ENCODE measurements at places on chromosomes 7 and 10. TPM values are rescaled to one million over a fixed set of nuclear protein-coding genes. Genes with fewer than 3 reads are reported as not detected.
A peak's percentile ranks its signal among the peaks of the same experiment; 100 is the strongest.

The DRGX gene
- total RNA-seq: 0.10 TPM

The PON3 gene
- not detected for total RNA-seq

The ADCK2 gene
- total RNA-seq: 15.7 TPM

The ARHGAP19 gene
- total RNA-seq: 3.2 TPM

The SPAM1 gene
- total RNA-seq: not detected

The TEX36 gene
- total RNA-seq: not detected

The ITGA8 gene
- 0.03 TPM for total RNA-seq

The SLC18A3 gene
- not detected for total RNA-seq

The NUTM2A gene
- total RNA-seq: 0.10 TPM

The BHLHA15 gene
- total RNA-seq: 0.74 TPM

The AGR2 gene
- total RNA-seq: not detected

The SFMBT2 gene
- not detected for total RNA-seq

The SYNPO2L gene
- total RNA-seq: not detected

The KCP gene
- total RNA-seq: not detected

The ANKRD61 gene
- not detected for total RNA-seq

The ACTL6B gene
- total RNA-seq: not detected

The TEX47 gene
- not detected for total RNA-seq

The AKR1D1 gene
- total RNA-seq: not detected

The GNAI1 gene
- 8.8 TPM for total RNA-seq

The GRM8 gene
- total RNA-seq: not detected

The KCNH2 gene
- total RNA-seq: not detected

- no peak for DNase-seq
These were observed 406 bp downstream of the SYNPO2L start for GRCh38 chr10:73655257-73655989.

GRCh38 chr10:132332433-132332754 is 401 bp downstream of the LRRC27 start:
- no peak for DNase-seq

DNA sequence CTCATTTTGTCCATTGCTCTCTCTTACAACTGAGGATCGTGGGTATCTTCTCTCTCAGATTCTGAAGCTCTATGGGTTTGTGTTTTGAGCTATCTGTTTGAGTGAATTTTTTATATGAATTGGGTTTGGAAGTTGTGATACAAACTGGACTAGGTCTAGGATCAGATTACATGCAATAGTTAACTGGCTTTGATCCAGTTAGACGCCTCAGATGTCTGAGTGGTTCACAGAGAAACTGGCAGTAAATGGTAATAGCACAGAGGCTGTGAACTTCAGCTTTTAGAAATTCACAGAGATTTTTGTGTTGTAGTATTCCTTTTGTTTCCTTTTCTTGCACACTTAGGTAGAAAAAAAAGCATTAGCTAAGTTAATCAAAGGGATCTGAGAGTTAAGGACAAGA is 12.7 kb upstream of the DNMBP start:
- DNase-seq: no peak

DNA sequence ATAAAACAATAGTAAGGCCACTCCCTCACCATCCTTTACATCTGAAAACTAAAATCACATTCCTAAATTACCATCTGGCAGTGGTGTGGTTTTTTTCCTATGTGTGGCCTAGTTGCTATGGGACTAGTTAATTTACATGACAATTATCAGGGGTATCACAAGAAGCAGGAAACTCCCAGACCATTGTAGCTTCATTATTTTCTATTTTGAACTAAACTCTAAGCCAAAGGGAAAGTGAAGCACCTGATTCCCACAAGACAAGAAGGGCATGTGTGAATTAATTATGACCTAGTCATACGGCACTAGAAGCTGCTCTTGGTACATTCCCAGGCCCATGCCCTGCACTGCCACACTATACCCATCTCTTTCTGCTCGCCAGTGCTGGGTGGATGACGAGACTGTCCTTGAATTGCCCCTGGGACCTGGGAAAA is 103.4 kb downstream of the ATXN7L1 start:
- DNase-seq: no peak

GRCh38 chr10:95314192-95314918 is 23.6 kb upstream of the PDLIM1 start:
- no peak for DNase-seq

- DNase-seq: peak; percentile 47
These were observed 39.7 kb upstream of the ENO4 start for GRCh38 chr10:116809483-116810119.

GRCh38 chr10:22433875-22434274 is 88.6 kb downstream of the SPAG6 start:
- DNase-seq: no peak

DNA sequence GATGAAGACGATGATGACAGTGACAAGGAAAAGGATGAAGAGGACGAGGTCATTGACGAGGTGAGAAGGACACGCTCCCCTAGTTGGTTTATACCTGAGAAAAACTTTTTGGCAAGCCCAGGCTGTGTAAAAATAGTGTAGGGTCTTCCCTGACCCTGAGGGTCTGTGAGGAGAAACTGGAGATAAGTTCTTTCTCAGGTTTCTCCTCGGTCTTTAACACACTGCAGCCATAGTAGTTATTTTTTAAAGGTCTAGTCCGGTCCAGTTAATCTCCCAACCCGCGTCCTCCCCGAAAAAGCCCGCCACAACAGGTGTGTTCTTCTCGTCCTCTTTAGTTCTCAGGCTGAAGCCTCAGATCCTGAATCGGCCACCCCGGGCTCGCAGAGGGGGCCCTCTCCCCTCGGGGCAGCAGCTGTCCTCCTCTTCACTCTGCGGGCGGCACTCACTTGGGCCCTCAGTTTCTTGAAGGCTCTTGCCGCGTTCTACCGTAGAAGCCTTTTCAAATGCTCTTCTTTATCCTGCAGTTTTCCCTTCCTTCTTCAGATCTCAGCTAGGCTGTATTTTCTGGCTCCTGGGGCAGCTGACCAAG is 411 bp downstream of the BCCIP start:
- DNase-seq: peak; percentile 6

- no peak for DNase-seq
These were observed 13.8 kb downstream of the VWA2 start for GRCh38 chr10:114252883-114253282.

- DNase-seq: peak; percentile 2
These were observed 300.8 kb downstream of the SDHAF3 start for GRCh38 chr7:97418312-97418711.

- no peak for DNase-seq
These were observed 12.3 kb upstream of the VIM start for GRCh38 chr10:17215782-17216122.

DNA sequence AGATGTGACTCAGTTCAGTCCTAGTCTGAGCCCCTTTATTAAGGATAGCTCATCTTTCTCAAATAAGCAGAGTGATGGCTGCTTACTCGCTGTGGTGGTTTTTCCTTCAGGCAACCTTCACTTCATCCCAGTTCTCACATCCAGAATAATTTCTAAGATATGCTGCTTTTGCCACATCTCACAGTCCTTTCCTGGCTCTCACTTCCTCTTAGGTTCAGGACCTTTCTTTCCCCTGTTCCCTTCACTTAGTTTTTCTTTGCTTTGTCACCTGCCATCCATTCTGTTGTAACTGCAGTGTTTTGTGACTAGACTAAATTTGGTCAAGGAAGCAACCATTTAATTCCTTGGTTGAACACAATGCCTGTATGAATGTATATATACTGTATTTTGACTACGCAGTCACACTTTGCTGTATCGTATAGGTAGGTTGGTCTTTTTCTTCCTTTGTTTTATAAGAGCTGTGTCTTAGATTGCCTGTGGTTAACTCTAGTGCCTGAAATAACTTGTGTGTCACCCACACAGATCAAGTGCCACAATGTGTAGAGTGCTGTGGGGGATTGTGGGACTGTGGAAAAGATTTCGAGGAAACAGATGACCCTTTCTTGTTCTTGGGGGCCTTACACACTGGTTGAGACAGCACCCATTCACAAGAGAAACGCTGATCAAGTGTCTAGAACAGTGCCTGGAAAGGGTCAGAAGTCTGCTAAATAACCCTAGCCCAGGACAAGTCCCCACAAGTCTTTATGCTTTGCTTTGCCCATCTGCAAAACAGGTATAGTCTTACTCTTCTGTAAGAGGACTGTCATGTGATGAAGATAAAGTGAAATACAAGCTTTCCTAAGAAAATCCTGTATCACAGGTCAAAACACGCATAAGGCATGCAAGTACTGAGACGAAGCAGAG is 2.6 kb downstream of the ZNF655 start:
- no peak for DNase-seq

- DNase-seq: no peak
These were observed 417.0 kb downstream of the CALN1 start for GRCh38 chr7:71995111-71995510.

GRCh38 chr7:133703547-133703946 is 423.6 kb upstream of the LRGUK start:
- DNase-seq: no peak

- peak; percentile 6 for DNase-seq
These were observed 1101.1 kb downstream of the SORCS3 start for GRCh38 chr10:105742184-105742583.

DNA sequence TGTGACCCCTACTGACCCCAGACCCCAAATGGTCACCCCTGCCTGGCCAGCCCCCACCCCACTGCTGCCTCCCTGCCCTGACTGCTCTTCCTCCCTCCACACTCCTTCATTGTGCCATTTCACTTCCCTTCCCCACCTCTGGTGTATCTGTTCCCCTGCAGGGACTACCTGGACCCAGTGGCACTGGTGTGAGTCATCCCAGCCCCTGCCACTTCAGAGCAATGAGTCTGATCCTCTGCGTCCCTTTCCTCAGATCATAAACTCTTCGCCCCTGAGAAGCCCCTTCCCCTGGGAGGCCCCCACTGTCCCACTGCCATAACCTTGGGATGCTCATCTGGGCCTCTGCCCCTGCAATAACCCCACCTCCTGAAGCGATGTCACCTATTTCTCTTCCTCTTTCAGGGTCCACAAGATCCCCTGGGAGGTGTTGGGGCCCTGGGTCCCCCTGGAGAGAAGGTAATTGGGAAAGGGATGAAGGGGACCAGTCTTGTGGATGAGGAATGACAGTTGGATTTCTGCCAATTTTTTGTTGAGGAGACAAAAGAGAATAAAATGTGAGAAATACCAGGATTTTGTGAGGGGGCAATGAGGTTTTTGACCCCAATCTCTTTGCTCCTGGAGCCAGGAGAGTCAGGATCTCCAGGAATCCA is 19.1 kb upstream of the VOPP1 start:
- no peak for DNase-seq

GRCh38 chr10:30581779-30582380 is 47.7 kb downstream of the LYZL2 start:
- DNase-seq: peak; percentile 18

GRCh38 chr7:55073976-55074528 is 55.2 kb downstream of the EGFR start:
- peak; percentile 93 for DNase-seq

DNA sequence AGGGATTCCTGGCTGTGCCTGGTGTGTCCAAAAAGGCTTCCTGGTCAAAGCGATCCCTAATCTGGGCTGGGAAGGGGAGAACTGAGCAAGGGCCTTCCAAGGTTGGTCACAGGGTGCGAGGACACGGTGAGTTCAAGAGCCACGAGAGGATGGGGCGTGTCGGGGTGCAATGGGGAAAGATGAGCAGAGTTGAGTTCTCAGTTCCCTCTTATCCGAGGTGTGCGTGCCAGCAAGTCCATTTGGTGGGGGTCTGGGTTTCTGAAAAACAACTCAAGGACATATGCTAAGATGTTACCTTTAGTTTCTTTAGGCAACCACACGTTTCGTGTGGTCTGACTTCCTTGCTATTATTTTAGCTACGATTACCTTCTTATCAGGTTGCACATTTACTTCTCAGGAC is 1.3 kb downstream of the ZNF775 start:
- DNase-seq: no peak

DNA sequence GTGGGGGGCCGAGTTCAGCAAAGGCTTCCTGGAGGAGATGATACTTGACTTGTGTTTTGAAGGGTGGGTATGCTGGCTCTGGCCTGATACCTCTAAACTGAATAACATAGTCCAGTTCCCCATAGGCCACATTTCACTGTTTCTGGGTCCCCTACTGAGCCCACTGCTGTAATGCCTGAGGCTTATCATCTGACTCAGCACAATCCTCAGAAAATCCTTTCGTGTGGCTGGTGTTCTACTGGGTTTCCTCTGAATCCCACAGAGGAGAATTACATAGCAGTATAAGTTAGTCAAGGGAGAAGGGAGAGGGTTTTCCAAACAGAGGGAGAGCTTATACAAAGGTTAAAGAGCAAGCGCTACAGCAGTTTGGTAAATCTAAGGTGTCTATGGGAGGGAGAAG is 2.8 kb upstream of the R3HCC1L start:
- DNase-seq: no peak

DNA sequence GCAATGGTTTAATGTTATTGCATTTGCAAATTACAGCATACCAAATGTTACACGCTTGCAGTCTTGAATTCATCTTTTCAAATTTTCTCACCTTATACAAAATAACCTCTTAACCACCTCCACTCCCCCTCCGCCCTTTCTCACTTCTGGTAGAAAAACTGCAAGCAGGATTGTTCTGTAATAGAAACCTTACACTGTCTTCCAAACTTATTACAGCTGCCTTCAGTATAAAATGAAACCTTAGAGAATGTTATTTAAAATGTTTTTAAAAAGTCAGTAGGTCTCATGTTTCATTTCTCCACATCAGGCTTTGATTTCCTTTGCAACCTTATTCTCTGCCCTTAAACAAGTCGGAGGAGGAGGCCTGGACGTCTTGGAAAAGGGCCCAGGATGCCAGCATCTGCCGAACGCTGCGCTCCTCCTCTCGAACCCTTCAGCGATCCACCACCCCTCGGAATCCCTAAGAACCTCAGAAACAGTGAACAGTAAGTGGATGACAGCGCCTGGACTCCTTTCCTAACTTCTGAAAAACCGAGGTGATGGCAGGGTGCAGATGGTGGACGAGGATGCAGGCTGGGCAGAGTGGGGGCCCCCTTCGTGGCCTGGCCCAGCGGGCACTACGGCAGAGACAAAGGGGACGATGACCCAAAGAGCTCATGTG is 74.0 kb downstream of the FGFR2 start:
- DNase-seq: no peak

- no peak for DNase-seq
These were observed 515.6 kb downstream of the INHBA start for GRCh38 chr7:41187322-41187721.

DNA sequence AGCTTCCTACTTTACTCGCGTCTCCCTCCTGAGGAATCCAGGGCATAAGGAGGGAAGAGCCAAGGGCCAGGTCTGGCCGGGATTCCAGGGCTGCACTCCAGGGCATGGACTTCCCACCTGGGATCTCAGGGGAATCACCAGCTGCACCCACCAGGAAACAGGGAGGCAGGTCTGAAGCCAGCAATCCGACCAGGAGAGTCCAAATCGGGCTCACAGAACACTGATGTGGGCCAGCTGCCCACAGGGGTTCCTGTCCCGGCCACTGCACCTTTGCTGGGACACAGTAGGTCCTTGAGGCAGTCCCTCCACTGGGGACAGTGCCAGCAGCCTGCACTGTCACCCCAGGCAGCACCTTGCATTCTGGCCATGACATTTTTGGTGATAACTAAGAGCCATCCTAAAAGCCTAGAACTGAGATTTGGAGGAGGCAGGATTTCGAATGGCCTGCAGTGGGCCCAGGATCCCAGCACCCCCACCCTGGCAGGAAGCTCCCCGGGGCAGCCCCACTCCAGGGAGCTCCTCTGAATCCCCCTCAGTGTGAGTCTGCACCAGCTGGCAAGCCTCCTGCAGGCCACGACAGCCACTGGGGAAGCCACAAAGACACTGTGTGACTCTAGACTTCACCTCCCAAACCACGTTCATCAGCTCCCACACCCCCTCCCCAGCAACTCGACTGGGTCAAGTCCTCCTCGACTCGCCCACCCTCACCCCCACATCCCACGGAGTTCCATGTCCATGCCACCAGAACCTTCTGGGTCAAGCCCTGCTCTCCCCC is 71.5 kb upstream of the PPP2R2D start:
- no peak for DNase-seq
